Stimulated activated CD8-positive, alpha-beta memory T cell treated with anti-CD3 and anti-CD28 coated beads, Interleukin-7, amount 100 ng/mL, for 1 hour (primary cell): ENCODE measurements at places on chromosomes 6 and 20.

DNA sequence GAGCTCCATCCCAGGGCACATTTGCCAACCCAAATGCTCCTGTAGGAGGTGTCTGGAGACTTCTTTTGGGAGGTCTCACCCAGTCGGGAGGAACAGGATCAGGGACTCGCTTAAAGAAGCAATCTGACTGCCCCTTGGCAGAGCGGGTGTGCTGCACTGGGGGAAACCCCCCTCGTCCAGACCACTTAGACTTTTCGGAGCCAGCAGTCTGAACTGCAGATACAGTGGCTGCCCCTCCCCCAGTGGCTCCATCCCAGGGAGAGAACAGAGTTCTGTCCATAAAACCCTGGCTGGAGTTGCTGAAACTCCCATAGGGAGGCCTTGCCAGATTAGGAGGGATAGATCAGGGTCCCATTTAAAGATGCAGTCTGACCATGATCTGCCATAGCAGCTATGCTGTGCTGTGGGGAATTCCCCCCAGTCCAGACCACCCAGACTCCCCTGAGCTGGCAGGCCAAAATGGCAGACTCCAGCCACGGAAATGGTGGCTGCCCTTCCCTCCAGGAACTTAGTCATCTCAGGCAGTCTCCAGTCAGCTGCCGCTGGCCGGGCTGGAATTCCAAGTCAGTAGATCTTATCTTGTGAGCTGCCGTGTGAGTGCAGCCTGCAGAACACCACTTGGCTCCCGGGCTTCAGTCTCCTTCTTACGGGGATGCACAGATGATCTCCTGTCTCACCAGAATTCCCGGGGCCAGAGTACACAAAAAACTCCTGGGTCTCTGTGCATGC, 278.1 kb upstream of the SASH1 start:
- DNase-seq, result no peak

DNA sequence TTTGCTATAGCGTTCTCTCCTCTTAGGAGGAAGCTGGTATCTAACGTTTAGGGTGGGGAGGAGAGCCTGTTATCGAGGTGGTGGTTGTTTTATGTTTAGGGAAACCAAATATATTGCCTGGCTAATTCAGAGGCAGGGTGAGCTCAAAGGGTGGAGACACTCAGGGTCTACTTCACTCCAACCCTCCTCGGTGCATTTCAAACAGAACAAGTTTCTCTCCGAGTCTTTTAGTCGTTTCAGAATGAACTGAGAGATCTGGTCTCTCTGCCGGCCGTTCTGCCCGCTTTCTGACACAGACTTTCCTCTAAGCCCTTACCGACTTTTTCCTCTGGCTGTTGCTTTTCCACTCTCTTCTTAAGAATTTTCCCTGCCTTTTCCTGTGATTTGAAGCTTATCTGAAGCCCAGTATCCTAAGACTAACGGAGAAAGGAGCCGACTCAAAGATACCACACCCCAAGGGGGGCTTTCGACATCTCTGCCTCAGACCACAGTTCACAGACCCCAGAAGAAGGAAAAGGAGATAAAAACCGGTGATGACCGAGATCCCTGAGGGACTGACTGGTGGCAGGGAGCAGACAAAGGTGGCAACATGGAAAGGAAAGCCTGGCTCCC, 865 bp downstream of the STK38 start:
- DNase-seq, result no peak

- DNase-seq, result peak; percentile 43
These were observed 17.6 kb upstream of the TM9SF4 start for GRCh38 chr20:32091888-32092346.

GRCh38 chr20:19433371-19434350, 221.2 kb downstream of the SLC24A3 start:
- DNase-seq, result no peak

- DNase-seq, result no peak
These were observed 426.3 kb upstream of the NOX3 start for GRCh38 chr6:155881826-155882526.

GRCh38 chr6:43541774-43542471, 25.0 kb downstream of the POLR1C start:
- no peak for DNase-seq

DNA sequence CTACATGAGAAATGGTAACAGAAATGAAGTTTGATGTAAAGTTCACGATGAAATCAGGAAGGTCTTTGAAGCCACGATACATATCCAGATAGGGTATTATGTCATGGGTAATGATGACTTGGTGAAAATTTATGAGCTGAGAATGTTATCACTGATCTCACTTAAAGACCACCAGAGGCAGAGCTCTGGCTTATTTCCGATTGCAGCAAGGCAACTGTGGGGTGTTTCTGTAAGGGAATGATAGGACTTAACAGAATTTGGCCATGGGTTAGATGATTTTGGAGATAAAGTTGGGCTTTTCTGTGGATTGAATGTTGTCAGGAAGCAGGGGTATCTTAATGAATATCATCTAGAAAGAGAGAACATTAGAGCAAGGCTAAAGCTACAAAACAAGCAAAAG, 508.4 kb downstream of the HDGFL1 start:
- no peak for DNase-seq

- DNase-seq, result no peak
These were observed 251.8 kb downstream of the TBC1D7 start for GRCh38 chr6:13076575-13076974.

GRCh38 chr20:45873409-45874103, 7.5 kb upstream of the ZSWIM1 start:
- DNase-seq, result no peak

GRCh38 chr6:12523726-12524125, 192.8 kb upstream of the PHACTR1 start:
- DNase-seq, result no peak

- DNase-seq, result no peak
These were observed 496.0 kb upstream of the MARCKS start for GRCh38 chr6:113361014-113361645.

GRCh38 chr20:53852014-53852413, 218.4 kb downstream of the BCAS1 start:
- DNase-seq, result no peak

- DNase-seq, result no peak
These were observed 221.8 kb downstream of the KIF16B start for GRCh38 chr20:16351415-16351814.

GRCh38 chr6:167150941-167151549, 6.7 kb downstream of the GPR31 start:
- no peak for DNase-seq

- no peak for DNase-seq
These were observed 6.4 kb downstream of the OSBPL2 start for GRCh38 chr20:62244644-62245108.

DNA sequence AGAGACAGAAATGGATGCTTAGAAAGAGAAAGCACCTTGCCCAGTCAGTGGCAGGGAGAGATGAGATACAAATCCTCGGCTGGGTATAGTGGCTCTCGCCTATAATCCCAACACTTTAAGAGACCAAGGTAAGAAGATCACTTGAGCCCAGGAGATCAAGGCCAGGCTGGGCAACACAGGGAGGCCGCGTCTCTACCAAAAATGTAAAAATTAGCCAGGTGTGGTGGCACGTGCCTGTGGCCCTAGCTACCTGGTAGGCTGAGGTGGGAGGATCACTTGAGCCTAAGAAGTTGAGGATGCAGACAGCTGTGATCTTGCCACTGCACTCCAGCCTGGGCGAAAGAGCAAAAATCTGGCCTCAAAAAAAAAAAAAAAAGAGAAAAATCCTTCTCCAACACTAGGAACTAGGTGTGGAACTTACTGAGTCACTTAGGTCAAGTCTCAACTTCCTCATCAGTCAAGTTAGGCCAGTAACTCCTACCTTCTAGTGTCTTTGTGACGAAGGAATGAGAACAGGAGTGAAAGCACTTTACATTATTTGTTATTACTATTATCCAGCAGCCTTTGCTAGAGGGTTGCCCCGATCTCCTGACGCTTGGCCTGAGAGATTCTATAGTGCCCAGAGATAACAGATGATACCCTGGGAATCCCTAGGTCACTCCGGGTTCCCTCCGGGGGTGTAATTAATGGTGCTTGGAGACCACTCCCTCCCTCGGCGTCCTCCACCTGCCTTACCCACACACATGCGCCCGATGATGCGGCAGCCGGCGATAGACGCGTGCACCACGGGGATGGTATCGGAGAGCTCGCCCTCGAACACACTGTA, 918 bp downstream of the EIF6 start:
- no peak for DNase-seq

DNA sequence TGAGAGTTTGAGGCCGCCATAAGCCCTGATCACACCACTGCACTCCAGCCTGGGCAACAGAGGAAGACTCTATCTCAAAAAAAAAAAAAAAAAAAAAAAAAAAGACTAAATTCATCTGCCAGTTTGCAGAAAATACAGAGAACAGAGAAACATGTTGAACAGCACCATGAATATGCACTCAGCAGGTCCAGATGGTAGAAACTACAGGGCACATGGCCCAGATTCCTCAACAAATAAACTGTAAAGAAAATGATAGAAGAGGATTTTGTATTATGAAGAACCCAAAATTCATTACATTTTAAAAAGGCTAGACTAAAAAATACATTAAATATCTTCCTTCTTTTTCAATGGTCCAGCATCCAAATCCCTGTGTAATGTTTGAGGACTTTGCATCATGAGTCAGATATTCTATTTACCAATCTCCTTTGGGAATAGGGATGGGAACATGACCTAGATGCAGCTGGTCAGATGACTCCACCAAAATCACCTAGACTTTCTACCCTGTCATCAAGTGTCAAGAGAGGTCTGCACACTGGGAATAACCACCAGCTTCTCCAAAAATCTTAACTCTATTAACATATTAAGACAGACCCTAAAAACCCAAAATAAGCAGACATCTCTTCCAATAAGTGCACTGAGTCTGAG, 189.1 kb upstream of the TCF21 start:
- DNase-seq, result no peak

DNA sequence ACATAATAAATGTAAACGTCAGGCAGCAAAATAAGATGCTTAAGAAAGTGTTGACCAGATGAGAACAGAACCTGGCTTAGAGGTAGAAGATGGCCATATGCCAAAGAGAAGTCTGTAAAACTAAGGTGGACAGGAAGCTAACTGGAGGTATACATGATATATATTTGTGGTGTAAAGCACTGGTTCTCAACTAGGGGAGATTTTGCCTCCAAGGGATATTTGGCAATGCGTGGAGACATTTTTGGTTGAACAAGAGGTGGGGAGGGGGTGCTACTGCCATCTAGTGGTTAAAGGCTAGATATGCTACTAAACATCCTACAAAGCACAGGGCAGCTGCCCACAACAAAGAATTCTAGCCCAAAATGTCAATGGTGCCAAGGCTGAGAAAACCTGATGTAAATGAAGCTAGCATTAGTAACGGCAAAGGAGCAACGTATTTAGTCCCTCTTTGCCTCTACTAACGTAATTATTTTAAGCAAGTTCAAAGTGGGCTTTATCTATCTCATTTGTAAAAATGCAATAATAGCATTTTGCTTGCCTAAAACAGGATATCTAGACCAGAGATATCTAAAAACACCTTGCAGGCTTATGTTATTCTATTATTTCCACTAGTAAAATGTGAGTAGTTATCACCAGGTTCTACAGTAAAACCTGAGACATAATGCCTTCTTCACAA, 182.6 kb downstream of the RNGTT start:
- DNase-seq, result no peak

DNA sequence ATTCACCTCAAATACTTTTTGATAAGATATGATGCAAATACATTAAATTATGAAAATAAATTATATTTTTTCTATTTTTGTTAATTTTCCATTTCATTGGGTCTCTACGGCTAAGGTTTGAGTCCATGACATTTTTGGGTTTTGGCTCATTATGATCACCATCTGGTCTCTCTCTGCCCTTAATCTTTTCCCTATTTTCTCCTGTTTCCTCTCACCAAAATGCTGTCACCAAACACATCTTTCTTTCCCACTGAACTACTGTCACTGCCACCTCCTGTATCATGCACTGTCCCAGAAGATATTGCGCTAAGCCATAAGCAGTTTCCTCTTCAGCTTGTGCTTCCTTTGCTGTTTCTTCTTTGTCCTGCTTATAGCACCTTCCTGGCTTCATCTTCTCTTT, 42.0 kb upstream of the OGFRL1 start:
- no peak for DNase-seq

DNA sequence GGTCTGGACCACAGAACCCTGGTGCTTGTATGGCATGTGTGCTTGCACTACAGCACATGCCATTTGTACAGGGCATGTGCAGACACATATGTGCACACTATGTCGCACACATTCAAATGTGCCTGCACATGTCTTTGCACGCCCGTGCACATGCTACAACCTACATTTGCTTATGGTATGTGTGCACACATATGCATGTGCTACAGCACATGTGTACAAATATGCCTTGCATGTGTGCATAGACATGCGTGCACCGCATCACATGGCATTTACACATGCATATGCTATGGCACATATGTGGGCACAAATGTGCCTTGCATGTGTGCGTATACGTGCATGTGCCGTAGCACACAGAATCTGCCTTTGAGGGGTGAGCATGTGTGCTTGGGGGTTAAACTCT, 90.5 kb downstream of the DHX35 start:
- DNase-seq, result no peak

DNA sequence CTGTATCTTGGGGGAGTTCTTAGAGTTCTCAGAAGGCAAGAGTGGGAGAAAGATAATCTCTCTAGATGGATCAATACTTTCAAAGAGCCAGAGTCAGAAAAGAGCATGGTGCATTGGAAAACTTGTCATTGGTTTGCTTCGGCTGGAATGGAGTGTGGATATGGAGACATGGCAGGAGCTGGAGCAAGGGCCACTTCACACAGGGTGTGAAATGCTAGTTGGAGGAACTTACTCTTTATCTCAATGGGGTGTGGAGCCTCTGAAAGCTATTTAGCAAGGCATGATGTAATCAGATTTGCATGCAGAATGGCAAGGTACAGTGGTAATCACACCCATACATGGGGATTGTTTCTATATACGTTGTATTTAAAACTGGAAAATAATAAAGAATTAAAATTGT, 31.5 kb upstream of the PAQR8 start:
- no peak for DNase-seq

- DNase-seq, result no peak
These were observed 128.4 kb downstream of the KLHL32 start for GRCh38 chr6:97052896-97053295.

DNA sequence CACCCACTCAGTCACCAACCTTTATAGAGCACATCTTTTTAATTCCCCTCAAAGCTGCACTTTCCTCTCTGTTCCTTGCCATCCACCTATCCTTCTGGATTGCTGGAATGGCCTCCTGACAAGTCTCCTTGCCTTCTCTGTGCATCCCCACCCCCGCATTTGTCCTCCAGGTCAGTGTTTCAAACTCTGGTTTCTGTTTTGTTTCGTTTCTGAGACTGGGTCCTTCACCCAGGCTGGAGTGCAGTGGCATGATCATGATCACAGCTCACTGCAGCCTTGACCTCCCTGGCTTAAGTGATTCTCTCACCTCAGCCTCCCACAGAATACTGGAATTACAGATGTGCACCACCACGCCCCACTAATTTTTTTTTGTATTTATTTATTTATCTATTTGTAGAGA, 96.2 kb downstream of the PLCB1 start:
- no peak for DNase-seq

GRCh38 chr6:149332602-149333265, 15.2 kb downstream of the TAB2 start:
- DNase-seq, result no peak

DNA sequence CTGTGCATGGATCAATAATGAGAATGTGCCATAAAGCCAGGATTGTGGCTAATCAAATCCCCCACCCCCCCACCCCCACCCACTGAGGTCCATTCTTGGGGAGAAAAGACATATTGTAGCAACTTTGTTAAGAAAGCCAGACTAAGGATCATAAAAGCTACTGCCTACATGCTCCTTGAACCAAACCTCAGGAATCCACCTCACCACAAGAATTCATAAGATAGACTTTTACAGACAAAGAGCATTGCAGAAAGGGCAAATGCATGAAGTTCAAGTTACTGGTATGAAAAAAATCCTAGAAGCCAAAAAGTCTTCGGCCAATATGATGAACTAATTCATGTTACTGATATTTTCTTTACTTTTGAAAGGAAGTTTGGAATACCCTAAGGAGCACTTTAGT, 187.9 kb upstream of the ARID1B start:
- no peak for DNase-seq
